ENCODE measurements at places on chromosomes 2 and 18.
A peak's percentile ranks its signal among the peaks of the same experiment; 100 is the strongest.

GRCh38 chr18:46155641-46156051 lies 51.5 kb downstream of the HAUS1 start:
- peak; percentile 31 for DNase-seq

- DNase-seq = no peak
These were observed 55.3 kb downstream of the KCTD1 start for GRCh38 chr18:26493021-26493420.

DNA sequence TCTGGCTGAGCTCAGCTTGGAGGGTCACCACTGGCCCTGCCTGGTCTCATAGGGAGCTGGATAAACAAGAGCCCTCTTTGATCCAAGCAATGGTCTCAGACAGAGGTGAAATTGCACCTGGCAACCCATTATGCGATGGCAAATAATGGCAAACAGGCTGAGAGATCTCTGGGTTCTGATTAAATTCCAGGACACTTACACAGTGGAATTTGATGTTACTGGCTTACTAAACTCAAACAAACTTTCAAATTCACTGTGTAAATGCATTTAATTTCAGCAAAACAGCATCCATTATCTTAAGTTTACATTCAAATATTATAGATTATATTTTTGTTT lies 19.5 kb upstream of the STAT4 start:
- DNase-seq = no peak

DNA sequence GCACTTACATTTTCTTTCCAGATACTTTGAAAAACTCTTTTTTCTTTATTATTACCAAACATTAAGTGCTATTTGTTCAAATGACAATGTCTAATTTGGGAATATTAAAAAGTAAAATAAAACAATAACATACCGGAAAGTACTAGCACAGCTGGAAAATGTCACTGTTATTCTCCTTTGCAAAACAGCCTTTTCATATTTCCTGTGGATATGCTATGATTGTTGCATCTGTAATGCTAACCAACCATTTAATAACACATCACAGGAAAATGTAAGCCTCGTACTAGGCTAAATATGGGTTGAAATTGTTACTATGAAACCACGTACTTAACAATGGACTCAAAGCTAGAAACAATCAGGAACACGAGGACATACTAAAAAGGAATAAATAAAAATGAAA lies 298.1 kb downstream of the CBLN2 start:
- DNase-seq = no peak

GRCh38 chr2:221606424-221606823 lies 34.3 kb upstream of the EPHA4 start:
- DNase-seq = no peak

All from activated CD4-positive, alpha-beta T cell treated with anti-CD3 and anti-CD28 coated beads, Interleukin-2, amount 50 U/mL, for 24 hours (primary cell).